ENCODE measurements at places on chromosomes 13 and 19.

- DNase-seq, result peak; percentile 12
Observed at GRCh38 chr19:29596885-29597525, 9.1 kb upstream of the POP4 start.

DNA sequence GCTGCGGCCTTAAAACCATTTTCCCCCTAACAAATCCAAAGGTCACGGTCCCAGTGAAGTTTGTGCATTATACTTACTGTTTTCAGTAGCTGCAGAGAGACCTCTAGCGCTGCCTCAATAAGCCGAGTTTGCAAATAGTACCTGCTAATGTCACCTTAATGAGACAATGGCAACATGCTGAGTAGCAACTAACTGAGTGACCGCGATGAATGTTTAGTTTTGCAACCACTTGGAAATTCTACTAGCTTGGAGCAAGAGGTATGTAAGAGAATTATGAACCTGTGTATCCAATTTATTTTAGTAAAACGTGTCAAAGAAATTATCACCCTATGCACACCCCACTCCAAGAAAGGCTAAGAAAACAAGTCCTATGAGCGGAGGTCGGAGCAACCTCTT is 1.2 kb downstream of the KPNA3 start:
- no peak for DNase-seq

DNA sequence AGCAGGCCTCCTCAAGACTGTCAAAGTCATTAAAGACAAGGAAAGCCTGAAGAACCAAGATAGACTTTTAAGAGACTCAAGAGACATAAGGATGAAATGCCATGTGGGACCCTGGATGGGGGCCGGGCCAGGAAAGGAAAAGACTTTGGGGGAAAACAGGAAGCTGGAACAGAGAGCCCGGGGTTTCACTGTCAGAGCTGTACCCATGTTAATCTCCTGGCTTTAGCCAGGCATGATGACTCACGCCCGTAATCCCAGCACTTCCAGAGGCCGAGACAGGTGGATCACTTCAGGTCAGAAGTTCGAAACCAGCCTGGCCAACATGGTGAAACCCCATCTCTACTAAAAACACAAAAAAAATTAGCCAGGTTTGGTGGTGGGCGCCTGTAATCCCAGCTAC is 5.6 kb upstream of the KLF16 start:
- DNase-seq, result no peak

- no peak for DNase-seq
Observed at GRCh38 chr13:61417086-61417570, 1.5 kb upstream of the PCDH20 start.

GRCh38 chr13:33644581-33645543 is 173.1 kb upstream of the RFC3 start:
- no peak for DNase-seq

DNA sequence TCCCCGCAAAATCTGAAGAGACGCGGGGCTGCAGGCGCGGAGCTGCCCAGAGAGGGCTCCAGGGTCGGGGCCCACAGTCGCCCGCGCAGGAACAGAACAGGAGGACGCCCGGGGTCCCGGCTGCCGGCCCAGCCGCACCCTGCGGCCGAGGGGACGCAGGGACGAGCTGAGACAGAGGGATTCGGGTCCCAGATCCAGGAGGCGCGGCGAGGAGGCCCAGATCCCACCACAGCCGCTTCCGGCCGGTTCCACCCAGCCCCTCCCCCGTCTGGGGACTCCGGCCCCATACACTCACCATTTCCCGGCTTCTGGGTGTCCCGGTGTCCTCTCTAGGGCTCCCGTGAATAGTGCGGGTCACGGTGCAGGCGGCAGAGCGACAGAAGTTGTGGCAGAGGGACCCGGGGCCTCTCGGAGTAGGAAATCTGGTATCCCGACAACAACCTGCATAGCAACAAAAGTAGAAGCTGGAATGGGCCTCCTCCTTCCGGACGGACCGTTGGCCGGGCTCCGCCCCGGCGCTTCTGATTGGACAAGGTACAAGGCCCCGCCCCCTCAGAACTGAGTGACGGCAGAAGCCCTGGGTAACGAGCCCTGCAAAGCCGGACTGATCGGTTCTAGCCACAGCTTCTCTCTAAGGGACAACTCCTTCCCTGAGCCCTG is at the start of gene ZNF20:
ZNF20 (minus strand) TSS at position 466 of the 660 bp plus-strand sequence; CDS start at position 298, 168 bp downstream.
- DNase-seq, result peak; percentile 91

GRCh38 chr13:91323349-91323748 is 24.1 kb upstream of the MIR17HG start:
- DNase-seq, result no peak

GRCh38 chr13:112572366-112572765 is 15.6 kb downstream of the TUBGCP3 start:
- no peak for DNase-seq

- no peak for DNase-seq
Observed at GRCh38 chr19:8357007-8357521, 6.9 kb upstream of the ANGPTL4 start.

GRCh38 chr13:102003848-102004570 is 397.8 kb downstream of the FGF14 start:
- no peak for DNase-seq

DNA sequence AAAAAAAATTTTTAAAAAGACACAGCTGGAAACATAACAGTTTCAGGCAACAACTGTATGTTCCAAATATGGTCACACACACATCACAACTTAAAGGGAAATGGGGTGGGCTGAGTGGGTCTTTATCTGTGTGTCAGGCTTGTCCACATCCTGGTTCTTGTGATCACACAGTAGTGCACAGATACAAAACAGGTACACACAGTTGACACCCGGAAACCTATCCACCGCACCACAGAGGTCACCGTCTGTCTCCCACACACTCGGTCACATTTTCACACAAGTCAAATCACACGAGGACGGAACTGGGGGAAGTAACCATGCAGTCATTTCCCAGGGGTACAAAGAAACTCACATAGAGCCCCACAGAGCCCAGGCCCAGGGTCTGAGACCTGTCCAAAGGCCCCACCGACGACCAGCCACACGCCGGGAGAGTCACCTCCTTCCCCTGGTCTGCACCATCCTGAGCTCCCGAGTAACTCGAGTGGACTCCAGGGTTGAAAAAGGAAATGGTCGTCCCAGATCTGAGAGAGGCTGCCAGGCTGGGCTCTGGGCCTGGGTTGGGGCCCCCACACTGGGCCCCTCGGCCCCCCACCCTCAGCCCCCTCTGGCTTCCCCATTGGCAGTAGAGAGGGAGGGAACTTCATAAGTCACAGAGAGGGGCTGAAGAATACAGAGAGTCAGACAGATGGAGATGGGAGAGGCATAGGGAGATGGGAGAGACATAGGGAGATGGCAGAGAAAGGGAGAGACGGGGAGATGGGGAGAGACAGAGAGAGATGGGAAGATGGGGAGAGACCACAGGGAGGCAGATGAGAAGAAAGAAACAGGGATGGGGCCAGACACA is 1.3 kb upstream of the PPAN start:
- DNase-seq, result no peak

- DNase-seq, result no peak
Observed at GRCh38 chr19:13234518-13234917, 84.3 kb downstream of the IER2 start.
